Testis (tissue), 5 donors: ENCODE measurements at places on chromosomes 3 and 15.
A peak's percentile ranks its signal among the peaks of the same experiment; 100 is the strongest.

DNA sequence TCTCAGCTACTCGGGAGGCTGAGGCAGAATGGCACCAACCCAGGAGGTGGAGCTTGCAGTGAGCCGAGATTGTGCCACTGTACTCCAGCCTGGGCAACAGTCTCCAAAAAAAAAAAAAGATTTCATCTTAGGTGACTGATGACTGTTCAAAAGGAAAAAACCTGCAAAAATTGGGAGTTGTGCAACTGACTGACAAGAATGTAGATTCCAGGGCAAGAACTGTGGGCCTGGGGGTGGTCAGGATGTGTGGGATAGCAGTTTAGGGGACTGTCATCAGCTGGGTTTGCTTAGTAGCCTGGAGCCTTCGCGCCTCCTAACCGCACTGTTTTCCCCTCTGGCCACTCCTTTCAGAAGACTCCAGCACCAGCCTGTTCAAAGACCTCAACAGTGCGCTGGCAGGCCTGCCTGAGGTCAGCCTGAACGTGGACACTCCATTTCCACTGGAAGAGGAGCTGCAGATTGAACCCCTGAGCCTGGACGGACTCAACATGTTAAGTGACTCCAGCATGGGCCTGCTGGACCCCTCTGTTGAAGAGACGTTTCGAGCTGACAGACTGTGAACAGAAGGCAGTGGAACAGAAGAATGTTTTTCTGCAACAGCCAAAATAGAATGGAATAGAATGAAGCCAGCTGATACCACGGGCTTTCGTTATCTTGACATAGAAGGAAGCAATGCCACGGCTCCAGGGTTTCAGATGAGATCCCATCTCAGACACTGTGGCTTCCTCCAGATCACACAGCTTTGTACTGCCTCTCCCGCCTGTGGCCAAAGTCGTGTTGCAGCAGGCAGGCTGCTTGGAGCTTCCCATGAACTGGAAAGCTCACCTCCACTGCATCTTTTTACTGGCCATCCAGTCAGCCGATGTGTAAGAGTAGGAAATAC is 75.3 kb upstream of the BLM start:
- DNase-seq, result no peak

- peak; percentile 78 for DNase-seq
Measured at GRCh38 chr3:196073255-196073753, 8.6 kb downstream of the TFRC start.

- no peak for DNase-seq
Measured at GRCh38 chr15:61367953-61368352, 138.9 kb upstream of the RORA start.

DNA sequence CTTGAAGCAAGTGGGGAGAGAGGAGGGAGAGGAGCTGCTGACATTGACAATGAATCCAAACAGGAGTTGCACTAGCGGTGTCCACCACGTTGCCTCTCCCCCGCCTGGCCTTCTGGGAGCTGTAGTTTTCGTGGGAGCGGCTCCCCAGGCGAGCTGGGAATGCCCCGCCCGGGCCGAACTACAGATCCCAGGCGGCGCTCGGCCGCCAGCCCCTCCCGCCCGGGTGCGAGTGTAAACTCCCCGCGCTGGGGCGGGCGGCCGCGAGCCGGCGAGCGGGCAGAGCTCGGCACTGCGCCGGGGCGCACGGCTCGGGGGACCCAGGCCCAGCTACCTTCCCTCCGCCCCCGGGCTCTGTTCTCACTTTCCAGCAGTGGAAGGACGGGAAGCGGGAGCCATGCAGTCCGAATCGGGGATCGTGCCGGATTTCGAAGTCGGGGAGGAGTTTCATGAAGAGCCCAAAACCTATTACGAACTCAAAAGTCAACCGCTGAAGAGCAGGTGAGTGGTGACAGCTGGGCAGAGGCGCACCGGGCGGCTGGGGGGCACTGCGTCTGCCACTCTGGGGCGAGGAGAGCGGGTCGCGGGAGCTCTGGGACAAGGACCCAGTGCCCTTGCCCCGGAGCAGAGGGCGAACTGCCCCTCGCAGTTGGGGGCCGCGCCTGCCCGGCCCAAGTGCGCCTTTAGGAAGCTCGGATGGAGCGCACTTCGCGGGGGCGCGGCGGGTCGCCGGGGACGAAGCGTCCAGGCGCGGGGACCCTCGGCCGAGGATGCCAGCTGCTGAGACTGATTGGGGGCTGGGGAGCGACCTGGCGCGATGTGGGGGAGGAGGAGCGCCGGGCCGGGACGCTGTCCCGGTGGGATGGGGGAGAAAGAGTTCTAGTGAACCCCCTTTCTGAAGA is at the start of gene MITF:
MITF (plus strand) TSS at position 261 of the 899 bp plus-strand sequence; CDS start at position 395, 134 bp downstream.
- DNase-seq, result peak; percentile 96

DNA sequence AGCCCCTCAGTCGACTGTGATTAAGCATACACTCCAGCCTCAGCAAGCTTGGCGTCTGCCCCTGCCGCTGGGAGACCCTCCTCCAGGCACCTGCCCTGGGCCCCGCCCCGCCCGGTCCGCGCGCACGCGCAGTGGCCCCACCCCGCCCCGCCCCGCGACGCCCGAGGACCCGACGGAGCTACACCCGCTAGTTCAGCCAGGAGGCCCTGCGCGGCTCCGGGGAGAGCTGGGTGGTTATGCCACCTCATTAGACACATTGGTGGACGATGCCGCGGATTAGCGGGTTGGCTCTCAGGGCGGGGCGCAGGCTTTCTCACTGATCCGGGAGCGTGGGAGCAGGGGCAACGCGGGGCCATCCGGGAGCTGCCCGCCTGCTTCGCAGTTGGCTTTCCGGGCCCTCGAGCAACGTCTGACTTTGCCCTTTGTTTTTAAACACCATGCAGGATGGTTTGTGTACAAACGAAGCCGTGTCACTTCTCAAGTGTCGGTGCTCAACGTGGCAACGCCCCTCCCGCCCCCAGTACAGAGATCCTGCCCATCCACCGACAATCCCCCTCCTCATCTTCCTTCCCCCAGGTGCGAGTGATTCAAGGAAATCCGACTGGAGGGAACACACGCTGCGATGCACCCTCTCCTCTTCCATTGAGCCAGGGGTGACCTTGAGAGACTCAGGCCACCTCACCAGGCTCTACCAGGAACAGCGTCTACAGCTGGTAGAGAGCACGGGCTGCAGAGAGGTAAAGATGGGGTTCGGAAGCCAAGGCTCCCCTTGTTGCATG is 109.3 kb downstream of the SHQ1 start:
- peak; percentile 67 for DNase-seq

DNA sequence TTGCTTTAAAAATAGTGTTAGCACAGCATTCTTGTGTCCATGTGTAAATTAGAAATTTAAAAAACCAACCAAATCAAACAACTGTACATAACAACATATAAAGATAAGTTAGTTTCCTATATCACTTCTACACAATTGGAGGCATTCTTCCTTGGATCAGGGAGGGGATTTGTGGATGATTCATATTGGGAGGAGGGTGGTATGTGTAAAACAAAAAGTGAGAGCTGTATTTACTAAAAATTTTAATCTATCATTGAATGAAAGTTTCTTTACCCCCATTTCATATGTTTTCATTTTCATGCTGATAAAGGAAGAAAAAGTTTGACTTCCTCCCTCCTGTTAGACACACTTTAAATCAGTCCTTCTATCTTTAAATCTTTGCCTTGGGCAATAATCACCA is 325.0 kb downstream of the SATB1 start:
- DNase-seq, result no peak

DNA sequence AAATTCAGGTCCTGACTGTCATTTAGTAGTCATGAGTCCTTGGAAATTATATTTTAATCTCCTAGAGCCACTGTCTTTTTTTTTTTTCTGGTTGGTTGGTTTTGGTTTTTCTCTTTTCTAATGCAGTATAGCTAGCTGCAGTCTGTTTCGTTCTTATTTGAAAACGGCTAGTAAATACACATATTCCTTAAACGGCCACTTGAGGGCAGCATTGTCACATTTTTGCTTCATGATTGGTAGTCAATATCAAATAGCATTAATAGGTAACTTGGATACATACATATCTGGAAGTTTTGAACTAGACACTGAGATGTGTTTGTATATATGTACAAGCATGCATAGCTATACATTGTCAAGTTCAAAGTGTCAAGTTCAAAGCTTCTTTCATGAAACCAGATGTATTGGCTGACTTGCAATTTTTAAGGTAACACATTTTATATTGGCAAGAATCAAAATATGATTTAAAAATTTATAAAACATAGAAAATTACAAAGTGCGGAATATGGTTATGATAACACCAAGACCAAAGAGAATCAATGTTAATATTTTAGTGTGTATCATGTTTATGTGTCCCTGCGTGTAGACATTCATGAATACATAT is 22.5 kb downstream of the GABRA5 start:
- peak; percentile 68 for DNase-seq

- DNase-seq, result no peak
Measured at GRCh38 chr3:41518626-41519025, 319.3 kb downstream of the CTNNB1 start.

GRCh38 chr3:111598139-111598538 is 3.0 kb upstream of the ZBED2 start:
- DNase-seq, result no peak

DNA sequence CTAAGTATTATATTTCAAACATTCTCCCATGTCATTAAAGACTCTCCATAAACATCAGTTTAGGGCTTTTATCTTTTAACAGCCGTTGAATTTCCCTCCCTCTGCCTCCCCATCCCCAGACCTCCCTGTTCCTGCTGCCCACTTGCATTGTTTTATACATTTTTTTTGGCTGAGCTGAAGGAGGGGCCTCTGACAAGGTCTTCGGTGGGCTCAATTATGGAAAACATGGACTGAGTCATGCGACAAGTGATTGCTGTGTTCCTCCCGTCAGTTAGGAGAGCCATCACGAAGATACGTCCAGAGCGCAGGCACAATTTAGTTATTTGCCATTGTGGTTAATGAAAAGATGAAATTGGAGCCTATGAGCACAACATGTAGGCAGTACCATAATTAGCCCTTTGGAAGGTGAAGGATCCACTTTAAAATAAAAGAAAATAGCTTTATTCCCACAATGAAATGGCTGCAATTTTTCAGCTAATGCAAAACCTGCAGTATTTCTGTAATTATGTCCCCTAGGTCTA is 12.0 kb upstream of the NMNAT3 start:
- no peak for DNase-seq

- DNase-seq, result no peak
Measured at GRCh38 chr15:71207141-71207540, 91.9 kb downstream of the THSD4 start.

- peak; percentile 30 for DNase-seq
Measured at GRCh38 chr3:53328746-53329145, 18.6 kb downstream of the DCP1A start.

DNA sequence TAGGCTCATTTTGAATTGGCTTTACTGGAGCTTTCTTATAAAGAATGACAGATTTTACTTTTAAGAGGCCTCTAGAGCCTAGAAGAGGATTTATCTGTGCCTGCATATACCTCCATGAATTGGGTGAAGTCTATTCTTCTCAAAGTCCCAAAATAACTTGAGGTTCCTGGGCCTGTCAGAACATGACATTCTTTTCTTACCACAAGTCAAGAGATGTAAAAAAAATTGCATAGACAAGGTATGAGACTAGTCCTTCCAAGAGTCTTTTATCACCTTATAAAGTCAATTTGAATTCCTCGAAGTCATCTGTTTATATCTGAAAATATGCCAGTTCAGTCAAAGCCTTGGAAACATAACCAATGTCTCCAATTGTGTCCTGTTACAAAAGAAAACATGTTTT is 17.2 kb upstream of the CD200 start:
- no peak for DNase-seq

- no peak for DNase-seq
Measured at GRCh38 chr3:195839260-195840010, 27.7 kb upstream of the MUC4 start.

- no peak for DNase-seq
Measured at GRCh38 chr3:12187448-12188327, 29.0 kb upstream of the TIMP4 start.

DNA sequence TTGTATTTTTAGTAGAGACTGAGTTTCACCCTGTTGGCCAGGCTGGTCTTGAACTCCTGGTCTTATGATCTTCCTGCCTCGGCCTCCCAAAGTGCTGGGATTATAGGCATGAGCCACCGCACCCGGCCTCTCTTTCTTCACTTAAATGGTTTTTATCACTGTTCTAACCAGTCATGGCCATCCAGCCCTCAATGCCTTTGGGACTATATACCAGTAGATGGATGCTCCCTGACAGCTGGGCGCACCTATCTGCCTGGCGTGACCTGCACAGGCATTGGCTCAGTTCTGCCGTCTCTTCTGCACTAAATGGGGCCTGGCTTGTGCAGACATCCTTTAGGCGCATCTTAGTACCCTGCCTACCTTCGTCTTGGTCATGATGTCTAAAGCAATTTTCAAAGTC is 233.4 kb downstream of the ADAMTS17 start:
- no peak for DNase-seq

GRCh38 chr3:60504827-60505457 is 746.3 kb downstream of the FHIT start:
- DNase-seq, result no peak

- peak; percentile 58 for DNase-seq
Measured at GRCh38 chr15:99704444-99704838, 28.8 kb downstream of the LYSMD4 start.

DNA sequence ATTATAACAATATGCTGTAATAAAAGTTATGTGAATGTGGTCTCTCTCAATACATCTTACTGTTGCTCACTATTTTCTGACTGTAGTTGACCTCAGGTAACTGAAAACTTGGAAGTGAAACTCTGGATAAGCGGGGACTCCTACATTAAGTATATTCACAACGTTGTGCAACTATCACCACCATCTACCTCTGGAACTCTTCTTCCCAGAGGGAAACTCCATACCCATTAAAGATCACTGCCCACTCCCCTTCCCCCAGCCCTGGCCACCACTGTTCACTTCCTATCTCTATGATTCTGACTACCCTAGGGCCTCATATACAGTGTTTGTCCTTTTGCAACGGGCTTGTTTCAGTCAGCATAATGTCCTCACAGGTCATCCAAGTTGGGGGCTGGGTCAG is 20.7 kb downstream of the SLCO3A1 start:
- DNase-seq, result no peak

DNA sequence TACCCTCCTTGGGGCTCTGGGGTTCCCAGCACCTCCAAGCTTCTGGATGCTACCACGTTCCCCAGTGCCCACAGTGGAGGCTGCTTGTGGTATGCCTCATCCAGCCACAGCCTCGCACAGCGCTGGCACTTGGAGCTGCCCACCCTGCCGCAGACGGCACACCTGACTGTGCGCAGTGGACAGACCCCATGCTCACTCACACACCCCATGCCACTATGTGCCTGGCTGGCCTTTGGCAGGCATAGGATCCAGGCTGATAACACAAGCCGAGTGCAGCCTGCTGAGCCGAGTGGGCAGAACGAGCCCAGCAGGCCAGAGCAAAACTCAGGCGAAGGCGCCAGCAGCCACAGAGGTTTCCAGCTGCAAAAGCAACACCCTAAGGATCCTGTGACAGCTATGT is 311.5 kb downstream of the ULK4 start:
- no peak for DNase-seq

- DNase-seq, result no peak
Measured at GRCh38 chr15:63495780-63496488, 8.5 kb upstream of the USP3 start.

- no peak for DNase-seq
Measured at GRCh38 chr15:91357011-91357410, 257.0 kb downstream of the SV2B start.

- no peak for DNase-seq
Measured at GRCh38 chr3:49410846-49411534, 786 bp downstream of the RHOA start.

GRCh38 chr3:186960347-186960746 is 30.0 kb downstream of the ST6GAL1 start:
- no peak for DNase-seq
